NCI-H460 (cell line): ENCODE measurements at places on chromosomes 2 and 18. TPM values are rescaled to one million over a fixed set of nuclear protein-coding genes. Genes with fewer than 3 reads are reported as not detected.

SLC39A6 gene
- 59.7 and 64.7 TPM in 2 replicates for total RNA-seq

- DNase-seq: no peak
These were observed 23.0 kb downstream of the EPHA4 start for GRCh38 chr2:221549143-221549542.

DNA sequence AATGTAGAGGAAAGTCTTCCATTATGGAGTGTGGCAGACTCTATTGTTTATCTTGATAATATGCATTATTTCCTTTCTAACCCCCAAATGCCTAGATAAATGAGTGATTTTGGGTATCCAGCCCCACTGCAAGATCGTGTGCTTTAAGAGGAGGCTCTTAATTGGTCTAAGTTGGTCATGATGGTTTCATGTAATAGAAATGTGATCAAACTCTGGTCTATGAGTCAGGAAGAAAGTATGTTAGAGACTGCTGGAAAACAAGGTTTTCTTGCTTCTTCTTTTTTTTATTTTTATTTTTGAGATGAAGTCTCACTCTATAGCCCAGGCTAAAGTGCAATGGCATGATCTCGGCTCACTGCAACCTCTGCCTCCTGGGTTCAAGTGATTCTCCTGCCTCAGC is 344.5 kb upstream of the TNP1 start:
- no peak for DNase-seq

DNA sequence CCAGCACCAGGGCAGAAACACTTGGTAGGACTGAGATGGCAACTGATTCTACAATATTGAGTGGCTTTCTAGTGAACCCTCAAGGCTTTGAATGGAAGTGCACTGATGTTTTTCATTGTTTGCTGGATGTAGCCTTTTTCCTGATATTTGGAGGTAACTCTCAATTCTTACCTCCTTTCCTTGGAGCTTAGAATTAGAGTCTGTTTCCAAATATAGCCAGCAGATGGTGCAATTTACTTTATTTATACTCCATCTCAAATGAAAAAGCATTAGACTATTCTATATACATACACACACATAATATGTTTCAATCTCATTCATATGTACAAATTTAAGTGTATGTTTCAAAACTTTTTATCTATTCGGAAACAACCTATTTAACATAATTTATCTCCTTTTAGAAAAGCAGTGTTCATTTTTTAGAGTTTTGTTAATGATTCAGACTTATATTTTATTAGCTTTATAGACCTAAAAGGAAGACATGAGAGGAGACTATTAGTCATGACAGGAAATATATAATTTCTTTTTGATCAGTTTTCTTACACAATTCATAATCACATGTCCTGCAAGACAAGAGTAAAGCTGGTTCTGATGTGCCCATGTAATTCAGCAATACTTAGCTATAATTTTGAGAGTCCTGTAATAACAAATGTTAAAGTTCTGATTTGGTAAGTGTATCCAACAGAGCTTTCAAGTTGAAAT is 124.8 kb downstream of the NUP35 start:
- DNase-seq: peak; percentile 39

- DNase-seq: no peak
These were observed 84.2 kb downstream of the ZNF516 start for GRCh38 chr18:76410660-76411417.
